GM12892 (cell line): ENCODE measurements at places on chromosomes 13 and 19.

GRCh38 chr13:59631271-59631670, 532.5 kb downstream of the DIAPH3 start:
- no peak for DNase-seq

DNA sequence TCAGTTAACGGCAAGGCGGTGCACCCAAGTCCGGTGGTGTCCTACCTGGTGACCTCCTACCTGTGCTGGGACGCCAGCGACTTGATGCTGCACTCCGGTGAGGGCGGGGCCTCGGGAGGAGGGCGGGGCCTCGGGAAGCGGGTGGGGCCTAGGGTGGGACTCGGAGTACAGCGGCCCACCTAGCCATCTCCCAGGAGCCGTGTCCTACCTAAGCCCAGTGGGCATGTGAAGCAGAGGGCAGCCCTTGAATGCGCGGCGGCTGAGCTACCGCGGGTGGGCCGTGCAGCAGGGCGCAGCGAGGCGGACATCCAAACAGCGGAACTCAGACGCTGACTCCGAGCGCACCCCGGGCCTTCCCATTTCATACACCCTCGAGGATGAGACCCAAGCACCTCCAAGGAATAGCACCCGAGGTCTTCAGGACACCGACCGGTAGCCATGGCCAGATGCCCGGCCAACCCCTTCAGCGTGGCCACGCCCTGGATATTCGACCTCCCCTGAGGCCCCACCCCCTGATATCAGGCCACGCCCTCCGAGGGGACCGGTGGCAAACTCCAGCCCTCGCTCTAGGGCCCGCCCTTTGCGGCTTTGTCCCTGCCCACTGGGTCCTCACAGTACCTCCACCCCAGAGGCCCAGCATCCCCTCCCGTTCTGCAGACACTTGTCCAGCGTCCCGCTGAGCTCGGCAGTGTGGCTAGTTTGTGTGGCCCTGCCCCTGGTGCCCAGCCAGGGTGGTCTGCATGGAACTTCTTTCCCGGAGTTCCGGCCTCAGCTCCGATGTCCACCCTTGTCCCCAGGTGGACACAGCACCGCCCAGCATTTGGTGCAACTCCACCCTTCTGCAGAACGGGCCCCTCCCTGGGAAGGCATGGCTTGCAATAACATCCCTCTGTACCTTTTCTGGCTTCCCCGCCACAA, 5.4 kb downstream of the KLK1 start:
- peak; percentile 91 for DNase-seq

DNA sequence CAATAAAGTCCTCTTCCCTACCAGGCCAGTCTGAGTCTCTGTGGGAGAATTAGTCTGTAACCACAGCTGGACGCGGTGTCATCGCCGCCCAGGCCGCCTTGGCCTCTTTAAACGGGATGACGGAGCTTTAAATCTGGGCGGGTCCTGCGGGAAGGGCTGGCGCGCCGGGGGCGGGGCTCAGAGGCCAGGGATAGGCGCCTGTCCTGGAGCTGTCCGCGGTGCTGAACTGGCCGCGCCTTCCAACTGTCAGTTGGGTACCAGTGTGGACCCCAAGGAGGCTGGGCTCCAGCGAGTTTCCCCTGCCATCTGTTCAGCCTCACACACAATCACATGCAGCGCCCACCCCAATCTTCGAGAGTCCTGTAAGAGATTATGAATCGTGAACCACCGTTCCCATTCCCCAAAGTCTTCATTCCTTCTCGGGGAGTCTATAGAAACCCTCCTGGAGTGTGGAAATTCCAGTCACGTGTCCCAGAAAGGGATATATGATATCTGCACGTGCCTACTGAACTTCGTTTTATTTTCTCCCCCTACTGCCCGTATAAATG, 11.5 kb downstream of the APLP1 start:
- DNase-seq: no peak

GRCh38 chr13:40460116-40460515, 206.3 kb downstream of the FOXO1 start:
- no peak for DNase-seq

- no peak for DNase-seq
Measured at GRCh38 chr13:35255241-35255640, 221.2 kb downstream of the MAB21L1 start.

GRCh38 chr13:90302107-90302506, 1045.4 kb upstream of the MIR17HG start:
- DNase-seq: no peak

DNA sequence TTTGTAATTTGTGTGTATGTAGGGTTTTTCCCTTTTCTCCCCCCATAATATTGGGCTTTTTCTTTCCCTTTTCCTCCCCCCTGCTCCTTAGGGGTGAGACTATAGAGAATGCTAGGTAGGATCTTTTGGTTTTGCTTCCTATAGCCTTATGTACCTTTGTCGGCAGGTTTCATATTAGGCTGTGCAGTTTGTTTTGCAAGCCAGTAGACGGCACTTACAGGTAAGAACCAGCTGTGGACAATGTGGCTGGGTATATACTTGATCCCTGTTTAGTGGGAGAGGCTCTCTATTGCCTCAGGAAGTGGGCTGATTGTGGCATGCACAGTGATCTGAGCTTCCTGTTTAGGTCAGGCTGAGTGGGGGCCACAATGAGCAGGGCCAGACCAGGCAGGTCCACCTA, 359.2 kb upstream of the OBI1 start:
- DNase-seq: no peak

DNA sequence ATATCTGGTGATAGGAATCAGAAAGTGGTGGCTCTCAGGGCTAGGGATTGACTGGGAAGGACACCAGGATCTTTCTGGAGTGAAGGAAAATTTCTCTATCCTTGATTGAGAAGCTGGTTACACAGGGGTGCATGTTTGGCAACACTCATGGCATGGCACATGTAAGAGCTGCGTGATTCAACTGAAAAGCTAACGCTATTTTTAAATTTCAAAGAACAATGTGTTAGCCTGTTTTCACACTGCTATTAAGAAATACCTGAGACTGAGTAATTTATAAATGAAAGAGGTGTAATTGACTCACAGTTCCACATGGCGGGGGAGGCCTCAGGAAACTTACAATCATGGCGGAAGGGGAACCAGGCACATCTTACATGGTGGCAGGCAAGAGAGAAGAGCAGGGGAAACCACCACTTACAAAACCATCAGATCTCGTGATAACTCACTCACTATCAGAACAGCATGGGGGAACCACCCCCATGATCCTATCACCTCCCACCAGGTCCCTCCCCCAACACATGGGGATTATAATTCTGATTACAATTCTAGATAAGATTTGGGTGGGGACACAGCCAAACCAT, 7.4 kb downstream of the SIGLEC8 start:
- DNase-seq: no peak

DNA sequence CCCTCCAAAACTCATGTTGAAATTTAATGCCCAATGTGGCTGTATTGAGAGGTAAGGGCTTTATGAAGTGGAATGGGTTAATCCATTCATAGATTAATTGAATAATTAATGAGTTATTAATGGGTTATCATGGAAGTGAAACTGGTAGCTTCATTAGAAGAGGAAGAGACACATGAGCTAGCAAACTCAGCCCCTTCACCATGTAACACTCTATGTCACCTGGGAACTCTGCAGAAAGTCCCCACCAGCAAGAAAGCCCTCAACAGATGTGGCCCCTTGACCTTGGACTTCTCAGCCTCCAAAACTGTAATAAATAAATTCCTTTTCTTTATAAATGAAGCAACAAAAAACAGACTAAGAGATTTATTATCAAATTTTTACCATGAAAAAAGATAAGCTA, 223.5 kb downstream of the KLF12 start:
- no peak for DNase-seq

- no peak for DNase-seq
Measured at GRCh38 chr19:34082289-34083077, 89.8 kb upstream of the LSM14A start.

GRCh38 chr13:28991764-28992163, 171.6 kb downstream of the MTUS2 start:
- DNase-seq: no peak

DNA sequence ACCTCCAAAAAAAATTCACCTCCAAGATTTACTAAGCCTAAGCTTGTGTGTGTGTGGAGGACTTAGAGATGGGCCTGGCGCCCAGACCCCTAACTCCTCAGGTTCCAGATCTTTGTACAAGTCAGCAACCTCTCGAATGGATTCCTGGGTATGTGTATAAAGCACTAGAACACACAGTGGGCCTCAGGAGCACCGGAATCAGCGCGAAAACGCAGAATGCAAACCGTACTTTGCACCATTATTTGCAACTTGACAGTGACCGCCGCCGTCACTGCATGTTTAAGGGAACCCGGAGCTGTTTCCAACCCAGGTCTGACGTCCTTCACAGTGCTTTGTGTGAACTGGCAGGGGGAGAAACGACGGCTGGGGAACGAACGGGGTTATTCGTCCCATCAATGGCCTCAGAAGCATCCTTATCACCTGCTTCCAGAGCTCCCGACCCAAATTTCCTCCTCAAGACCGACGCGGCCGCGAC, 688 bp downstream of the ZNF606 start:
- DNase-seq: no peak

DNA sequence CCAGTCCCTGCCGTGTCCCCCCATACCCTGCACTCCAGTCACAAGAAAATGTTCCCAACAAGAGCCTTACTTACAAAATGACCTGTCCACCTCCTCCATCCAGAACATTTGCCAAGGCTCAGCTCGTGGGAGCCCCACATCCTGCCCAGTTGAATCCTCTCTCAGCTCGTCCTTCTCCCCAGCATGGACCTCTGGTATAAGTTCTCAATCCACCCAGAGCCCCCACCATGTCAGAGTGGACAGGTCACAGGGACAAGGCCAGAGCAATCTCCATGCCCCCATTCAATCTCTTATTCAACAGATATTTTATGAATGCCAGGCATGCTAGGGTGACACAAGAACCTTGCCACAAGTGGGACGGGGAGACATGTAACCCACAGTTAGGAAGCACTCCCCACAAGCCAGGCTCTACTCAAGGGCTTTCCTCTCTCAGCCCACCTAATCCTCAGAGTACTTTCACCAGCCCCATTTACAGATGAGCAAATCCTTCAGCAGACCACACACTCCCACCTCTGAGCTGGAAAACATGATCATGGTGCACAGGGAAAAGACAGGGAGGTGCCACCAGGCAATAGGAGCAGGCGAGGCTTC, 15.1 kb downstream of the DEDD2 start:
- no peak for DNase-seq

- DNase-seq: no peak
Measured at GRCh38 chr19:57830071-57830602, at the start of gene ZNF587B. TSS of gene ZNF587B (plus strand) at chr19:57830299. CDS start at chr19:57830529, 230 bp downstream.

GRCh38 chr19:30710721-30711120, 338.5 kb downstream of the ZNF536 start:
- no peak for DNase-seq

- no peak for DNase-seq
Measured at GRCh38 chr19:44635581-44636438, 7.9 kb upstream of the PVR start.

GRCh38 chr19:3768015-3768747, 3.8 kb downstream of the RAX2 start:
- no peak for DNase-seq

DNA sequence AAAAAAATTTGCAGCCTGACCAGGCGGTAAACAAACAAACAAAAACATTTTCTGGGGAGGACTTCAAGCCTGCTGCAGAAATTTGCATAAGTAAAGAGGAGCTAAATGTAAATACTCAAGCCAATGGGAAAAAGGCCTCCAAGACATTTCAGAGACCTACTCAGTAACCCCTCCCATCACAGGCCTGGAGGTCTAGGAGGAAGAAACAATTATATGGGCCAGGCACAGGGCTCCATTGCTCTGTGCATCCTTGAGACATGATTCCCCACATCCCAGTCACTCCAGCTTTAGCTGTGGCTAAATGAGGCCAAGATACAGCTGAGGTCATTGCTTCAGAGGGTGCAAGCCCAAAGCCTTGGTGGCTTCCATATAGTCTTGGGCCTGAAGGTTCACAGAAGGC, 793.4 kb downstream of the SLITRK1 start:
- no peak for DNase-seq

DNA sequence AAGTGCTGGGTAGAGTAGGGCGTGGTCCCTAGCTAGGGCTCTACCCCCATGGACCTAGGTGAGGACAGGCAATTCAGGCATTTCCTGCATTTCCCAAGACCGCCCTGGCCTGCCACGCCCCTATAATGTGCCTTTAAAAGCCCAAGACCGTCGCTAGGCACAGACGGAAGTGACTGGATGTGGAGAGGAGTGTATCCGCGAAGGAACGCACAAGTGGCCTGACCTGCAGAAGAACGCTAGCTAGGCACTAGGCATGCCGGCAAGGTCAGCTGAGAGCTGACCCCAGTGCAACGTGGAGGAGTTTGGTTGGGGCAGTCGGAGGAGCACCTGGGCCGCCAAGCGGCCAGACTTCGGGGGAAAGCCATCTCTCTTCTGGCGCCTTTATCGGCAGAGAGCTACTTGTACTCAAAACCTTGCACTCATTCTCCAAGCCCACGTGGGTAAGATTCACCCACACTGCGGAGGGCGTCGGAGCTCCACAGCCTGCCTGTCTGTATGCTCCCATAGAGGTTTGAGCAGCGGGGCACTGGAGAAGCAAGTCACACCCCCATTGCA, 370.0 kb downstream of the FGF9 start:
- no peak for DNase-seq

GRCh38 chr19:23283925-23284324, 33.7 kb upstream of the ZNF724 start:
- no peak for DNase-seq

DNA sequence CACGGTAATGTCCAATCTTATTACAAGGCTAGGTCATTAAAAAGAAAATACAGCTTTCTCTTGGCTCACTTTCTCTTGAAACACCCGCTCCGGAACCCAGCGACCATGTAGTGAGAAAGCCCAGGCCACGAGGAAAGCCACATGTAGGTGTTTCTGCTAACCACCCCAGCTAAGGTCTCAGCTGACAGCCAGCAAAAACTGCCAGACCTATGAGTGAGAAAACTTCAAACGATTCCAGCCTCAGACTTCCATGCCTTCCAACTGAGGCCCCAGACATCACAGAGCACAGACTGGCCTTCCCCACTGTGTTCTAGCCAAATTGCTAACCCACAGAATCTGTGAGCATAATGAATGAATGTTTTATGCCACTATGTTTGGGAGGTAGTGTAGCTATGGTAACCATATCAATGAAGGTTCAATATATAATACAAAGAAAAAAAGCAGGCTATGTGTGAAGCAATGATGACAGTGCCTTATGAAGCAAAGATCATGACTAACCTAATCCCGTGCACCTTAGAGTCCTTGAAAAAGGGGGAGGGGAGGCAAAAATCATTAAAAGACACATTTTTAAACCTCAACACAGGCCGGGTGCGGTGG, 11.9 kb upstream of the TPTE2 start:
- DNase-seq: no peak

- DNase-seq: no peak
Measured at GRCh38 chr19:8446061-8446709, 1.4 kb downstream of the HNRNPM start.

DNA sequence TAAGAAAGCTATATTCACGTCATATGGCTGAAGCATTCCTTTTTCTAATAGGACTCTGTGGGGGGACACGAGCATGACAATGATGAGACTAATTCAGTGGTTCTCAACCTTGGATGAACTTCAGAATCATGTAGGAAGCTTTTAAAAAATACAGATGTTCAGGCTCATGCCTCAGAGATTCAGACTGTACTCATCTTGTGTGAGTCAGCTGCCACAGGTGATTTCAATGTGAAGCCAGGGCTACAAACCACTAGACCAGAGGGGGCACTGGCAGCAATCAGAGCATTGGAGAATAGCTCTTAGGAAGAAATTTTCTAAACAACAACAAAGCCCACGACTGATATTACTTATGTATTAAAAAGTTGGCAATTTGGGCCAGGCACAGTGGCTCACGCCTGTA, 91.7 kb downstream of the SERP2 start:
- DNase-seq: no peak
